ENCODE measurements at places on chromosomes 4 and X.

- DNase-seq, result no peak
Measured at GRCh38 chrX:18422325-18422724, 3.1 kb upstream of the CDKL5 start.

GRCh38 chrX:769796-770195 lies 139.2 kb downstream of the SHOX start:
- DNase-seq, result no peak

DNA sequence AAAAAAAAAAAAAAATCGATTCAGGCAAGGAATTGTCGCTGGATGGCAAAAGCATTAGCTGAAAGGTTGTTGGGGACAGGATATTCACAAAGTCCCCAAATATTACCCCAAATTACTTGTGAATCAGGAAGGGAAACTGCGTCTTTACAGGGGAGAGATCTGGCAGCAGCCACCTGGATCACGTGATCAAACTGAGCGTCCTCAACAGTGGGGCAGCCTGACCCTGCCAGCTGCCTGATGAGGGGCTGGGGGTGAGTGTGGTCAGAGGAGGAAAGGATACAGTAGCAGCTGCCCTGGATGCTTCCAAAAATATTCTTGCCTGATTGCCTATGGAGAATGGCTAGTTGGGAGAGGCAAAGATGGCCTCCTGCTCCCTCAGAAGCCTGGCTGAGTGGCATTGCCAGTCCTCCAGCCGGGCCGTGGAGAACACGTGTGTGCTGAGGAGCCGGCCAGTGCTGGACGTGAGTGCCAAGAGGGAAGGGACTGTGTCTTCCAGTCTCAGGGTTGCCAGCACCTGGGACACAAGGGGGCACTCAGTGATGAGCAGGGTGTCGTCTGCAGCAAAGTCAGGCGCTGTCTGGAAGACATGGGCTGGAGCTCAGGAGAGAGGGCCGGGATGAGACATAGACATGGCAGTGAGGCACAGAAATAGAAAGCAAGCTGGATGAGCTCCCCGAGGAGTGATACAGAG lies 3.0 kb upstream of the LAGE3 start:
- DNase-seq, result no peak

- no peak for DNase-seq
Measured at GRCh38 chrX:18537068-18537467, 111.7 kb downstream of the CDKL5 start.

- no peak for DNase-seq
Measured at GRCh38 chr4:24858550-24858949, 54.3 kb downstream of the CCDC149 start.

GRCh38 chrX:39163581-39164126 lies 362.4 kb downstream of the MID1IP1 start:
- no peak for DNase-seq

- peak; percentile 71 for DNase-seq
Measured at GRCh38 chrX:20060961-20061748, 55.6 kb downstream of the MAP7D2 start.

DNA sequence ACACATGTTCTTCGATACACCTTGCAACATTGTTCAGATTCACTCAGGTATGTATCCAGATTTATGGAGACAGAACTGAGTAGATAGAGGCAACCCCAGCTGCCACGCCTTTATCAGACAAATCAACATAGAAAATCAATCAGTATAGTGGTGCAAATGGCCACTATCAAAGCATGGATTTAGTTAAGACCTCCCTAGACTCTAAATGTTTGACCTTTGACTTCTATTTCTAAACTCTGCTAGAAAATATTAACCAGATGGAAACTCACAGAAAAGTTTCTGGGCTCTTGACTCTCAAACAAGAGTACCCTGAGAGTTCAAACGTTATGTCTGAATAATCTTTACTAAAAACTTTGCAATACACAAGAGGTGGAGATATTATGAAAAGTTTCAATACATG lies 411.5 kb downstream of the IQCM start:
- no peak for DNase-seq

GRCh38 chrX:104112326-104112951 lies at the start of gene ZCCHC18:
ZCCHC18 (plus strand) TSS chrX:104112523; CDS start chrX:104114112, 1,589 bp downstream.
- no peak for DNase-seq

DNA sequence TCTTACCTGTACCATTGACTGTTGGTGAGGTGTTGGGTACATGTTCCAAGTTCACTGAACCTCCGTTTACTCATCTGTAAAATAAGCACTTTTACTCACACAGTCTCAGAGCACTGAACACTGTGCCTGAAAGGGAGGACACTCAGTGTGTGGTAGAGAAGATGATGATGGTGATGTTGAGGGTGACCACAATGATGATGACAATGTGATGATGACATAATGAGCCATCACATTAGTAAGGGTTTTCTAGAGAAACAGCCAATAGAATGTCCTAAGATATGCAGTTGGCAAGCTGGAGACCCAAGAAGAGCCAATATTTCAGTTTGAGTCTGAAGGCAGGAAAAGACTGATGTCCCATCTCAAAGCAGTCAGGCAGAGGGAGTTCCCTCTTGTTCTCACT lies 315.4 kb upstream of the IGFBP7 start:
- DNase-seq, result no peak

- DNase-seq, result no peak
Measured at GRCh38 chr4:89539374-89539773, 231.8 kb upstream of the GPRIN3 start.

GRCh38 chr4:111136438-111136837 lies 513.6 kb upstream of the PITX2 start:
- DNase-seq, result no peak

DNA sequence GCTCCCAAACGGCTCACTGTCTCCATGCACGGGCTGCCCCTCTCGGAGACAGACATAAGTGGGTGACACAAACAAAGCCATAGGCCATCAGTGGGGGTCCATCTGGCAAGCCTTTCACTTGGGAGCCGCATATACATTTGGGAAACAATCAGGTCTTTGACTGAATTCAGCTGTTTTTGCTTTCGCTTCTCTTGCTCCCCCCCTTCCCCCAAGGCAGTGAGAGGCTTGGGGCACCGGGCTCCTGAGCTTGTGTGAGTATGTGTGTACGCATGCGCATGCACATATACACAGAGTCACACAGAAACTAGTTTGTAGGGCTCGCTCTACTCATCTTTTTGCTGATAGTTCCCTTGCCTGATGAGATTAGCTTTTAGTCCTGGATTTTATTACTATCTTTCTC lies 284.4 kb downstream of the AFF2 start:
- no peak for DNase-seq

DNA sequence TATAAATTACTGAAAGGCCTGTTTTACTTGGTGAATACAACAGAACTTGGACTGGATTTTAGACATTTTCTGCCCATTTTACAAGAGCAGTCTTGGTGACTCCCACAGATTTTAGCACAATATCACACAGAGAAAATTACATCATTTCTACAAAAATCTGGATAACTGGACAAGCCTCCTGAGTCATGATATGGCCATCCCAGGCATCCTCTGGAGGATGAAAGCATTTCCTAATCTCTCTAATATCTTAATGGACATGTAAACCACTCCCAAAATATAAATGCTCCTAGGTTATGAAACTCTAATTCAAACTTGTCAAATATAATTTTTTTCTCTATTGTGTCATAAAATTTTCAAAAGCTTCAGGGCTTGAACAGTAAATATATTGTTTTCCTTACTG lies 1170.8 kb upstream of the PCDH7 start:
- DNase-seq, result no peak

DNA sequence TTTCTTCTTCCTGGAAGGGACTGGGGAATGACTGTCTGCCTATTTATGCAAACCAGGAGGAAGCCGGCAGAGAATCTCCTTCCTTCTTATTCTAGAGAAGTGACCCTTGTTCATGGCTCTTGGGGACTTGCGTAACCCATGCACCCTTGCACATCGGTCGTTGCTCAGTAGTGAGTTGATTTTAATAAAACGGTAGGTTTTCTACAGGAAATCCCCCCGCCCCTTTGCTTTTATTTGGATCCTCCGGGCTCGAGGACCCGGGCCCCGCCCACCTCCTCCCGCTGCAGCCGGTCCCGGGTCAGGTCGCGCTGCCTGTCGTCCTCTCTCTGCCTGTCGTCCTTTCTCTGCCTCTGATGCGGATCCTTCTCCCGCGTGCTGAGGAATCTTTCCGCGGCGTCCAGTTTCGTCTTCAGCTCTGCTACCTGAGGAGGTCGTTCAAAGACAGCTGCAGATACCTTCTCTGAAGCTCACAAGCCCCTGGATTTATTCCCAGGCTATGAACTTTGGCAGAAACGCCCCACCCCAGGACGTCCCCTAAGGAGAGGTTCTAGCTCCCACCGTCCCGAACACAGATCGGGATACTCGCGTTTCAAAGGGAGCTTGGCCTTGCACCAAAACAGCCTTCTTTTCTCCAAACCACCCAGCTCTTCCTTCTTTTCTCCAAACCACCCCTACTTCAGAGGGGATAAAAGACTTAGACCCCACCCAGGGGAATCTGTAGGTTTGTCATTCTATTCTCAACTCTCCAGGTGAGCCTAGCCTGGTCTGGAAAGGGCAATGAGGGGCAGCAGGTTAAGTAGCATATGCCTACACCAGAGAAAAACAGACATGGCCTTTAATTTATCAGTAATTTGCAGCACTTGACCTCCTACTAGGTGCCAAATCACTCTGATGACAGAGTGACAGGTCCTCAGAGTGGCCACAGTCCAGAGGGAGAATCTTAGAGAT lies 7.0 kb downstream of the TNIP3 start:
- peak; percentile 29 for DNase-seq

DNA sequence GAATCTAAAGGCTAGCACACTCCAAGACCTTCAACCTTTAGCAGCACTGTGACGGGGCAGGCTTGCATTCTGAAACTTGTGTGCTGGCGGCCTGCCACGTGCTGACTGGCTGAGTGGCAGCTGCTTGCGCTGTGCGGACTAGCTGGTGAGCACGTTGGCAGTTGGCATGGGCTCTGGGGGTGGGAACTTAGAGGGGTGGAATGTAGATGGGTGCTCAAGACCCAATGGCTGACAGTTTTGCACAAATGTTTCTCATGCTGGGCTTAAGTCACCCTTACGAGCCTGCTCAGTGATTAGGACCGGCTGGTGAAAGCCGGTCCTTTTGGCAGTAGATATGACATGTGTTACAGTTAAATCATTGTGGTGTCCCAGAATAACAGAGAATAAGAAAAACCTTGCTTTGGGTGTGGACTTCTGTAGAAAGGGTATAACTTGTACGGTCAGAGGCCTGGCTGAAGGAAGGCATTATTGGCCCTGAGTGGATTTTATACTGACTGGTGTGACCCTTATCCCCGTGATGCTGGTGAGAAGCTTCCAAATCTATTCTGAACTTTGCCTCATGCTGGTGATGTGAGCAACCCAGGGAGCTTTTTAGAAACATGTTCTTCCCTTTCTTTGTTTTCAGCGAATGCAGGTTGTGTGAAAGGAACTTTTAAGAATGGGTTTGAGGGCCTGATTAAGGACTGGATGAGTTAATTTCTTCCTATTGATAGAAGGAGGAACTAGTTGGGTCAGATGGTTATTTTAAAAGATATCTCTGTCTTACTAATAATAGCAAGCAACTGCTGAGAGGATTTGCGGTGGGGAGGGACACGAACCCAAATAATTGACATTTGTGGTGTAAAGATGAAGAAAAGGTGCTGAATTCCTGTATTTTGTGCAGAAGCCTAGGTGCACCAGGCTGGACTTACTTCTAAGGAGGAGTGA lies 107.4 kb upstream of the SLC4A4 start:
- no peak for DNase-seq

- no peak for DNase-seq
Measured at GRCh38 chr4:3514806-3515501, 17.3 kb downstream of the LRPAP1 start.

GRCh38 chrX:124690495-124690894 lies 344.1 kb downstream of the SH2D1A start:
- DNase-seq, result no peak

DNA sequence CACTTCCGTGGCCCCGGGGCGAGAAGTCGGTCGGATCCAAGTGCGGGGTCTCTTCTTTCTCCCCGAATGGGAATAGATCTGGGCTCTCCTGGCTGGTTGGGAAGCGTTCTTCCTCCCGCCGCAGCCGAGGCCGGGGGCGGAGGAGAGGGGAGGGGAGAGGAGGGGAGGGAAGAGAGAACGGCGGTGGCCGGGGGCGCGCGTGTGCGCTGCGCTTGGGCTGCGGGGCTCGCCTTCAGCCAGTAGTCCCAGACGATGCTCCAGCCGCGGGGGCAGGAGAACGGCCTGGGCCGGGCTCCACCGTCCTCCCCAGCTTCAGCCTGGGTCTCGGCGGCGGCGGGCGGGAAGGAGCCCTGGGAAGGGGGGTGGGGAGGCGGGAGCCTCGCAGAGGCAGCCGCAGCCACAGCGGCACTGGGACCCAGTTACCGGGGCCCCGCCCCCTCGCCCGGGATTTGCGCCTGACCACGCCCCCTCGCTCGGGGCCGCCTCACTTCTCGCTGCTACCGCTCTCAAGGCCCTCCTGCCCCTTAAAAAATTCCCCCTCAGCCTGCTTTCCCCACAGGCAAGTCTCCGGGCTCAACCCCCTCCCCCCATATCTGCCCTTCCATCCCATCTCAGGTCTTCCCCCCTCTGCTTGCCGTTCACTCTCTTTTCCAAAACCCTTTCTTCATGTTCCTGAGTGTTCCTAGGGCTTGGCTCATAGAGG lies at the start of gene FGD1:
FGD1 (minus strand) TSS at position 421 of the 703 bp plus-strand sequence. CDS start 802 bp downstream, outside the sequence.
- no peak for DNase-seq

DNA sequence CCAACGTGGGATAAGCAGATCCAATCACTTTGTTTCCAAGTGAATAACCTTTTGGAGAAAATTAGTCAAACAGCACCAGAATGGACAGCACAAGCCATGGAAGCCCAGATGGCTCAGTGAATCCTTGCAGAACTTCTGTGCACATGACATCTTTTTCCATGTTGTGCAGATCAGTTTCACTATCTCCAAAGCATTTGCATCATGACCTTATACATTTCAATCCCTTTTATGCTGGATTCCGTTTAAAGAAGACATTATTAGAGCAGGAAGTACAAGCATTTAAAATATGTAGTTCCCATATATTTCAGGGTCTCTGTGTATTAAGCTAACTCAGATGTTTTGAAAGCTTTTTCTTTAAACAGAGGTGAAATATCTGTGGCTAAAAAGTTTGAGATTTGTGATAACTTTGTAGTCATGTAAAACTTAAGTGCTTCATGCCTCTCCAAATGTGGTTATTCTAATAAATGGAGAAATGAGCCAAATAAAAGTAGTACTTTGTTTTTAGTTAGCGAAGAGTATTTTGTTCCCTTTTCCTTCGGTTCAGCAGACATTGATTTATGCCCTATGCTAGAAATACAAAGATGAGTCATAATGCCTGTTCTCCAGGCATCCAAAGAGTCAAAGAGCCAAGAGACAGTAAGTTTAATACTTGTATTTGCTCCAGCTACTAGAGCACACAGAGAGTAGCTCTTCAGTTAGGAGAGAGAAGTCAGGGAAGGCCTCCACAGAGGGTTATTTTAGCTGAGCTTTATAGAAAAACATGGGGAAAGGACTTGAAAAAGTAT lies 39.0 kb downstream of the PLAC8 start:
- no peak for DNase-seq

- no peak for DNase-seq
Measured at GRCh38 chrX:41621222-41621723, 67.5 kb upstream of the GPR34 start.
